Activated CD4-positive, alpha-beta T cell treated with anti-CD3 and anti-CD28 coated beads for 36 hours (primary cell): ENCODE measurements at places on chromosomes 6 and 20. TPM values are rescaled to one million over a fixed set of nuclear protein-coding genes. Genes with fewer than 3 reads are reported as not detected.

- H3K36me3 ChIP-seq, result no peaks in the 10 kb centered on the region
- H3K27me3 ChIP-seq, result no peaks in the 10 kb centered on the region
- H3K4me3 ChIP-seq, result no peak overlapping the region
- no peak overlapping the region for H3K27ac ChIP-seq
- no peak for DNase-seq
- H3K4me1 ChIP-seq, result no peaks in the 10 kb centered on the region
Measured at GRCh38 chr6:153449279-153449678, 318.2 kb upstream of the RGS17 start.

GRCh38 chr6:6751619-6752023, 163.1 kb downstream of the LY86 start:
- H3K27ac ChIP-seq, result peak overlapping the region; percentile 39
- H3K4me3 ChIP-seq, result no peak overlapping the region
- H3K36me3 ChIP-seq, result no peaks in the 10 kb centered on the region
- peak; percentile 71 for DNase-seq

- H3K36me3 ChIP-seq, result no peaks in the 10 kb centered on the region
- no peaks in the 10 kb centered on the region for H3K4me1 ChIP-seq
Measured at GRCh38 chr6:17045581-17046322, 56.1 kb upstream of the STMND1 start.

The ARMH2 gene
- total RNA-seq, result not detected
